ENCODE measurements at places on chromosomes 6 and 20.

- no peak for DNase-seq
Measured at GRCh38 chr6:36852481-36853147, 13.4 kb upstream of the CPNE5 start.

GRCh38 chr20:5033566-5033965 lies 32.3 kb upstream of the SLC23A2 start:
- DNase-seq = no peak

GRCh38 chr6:17957904-17958620 lies 29.4 kb downstream of the KIF13A start:
- no peak for DNase-seq

DNA sequence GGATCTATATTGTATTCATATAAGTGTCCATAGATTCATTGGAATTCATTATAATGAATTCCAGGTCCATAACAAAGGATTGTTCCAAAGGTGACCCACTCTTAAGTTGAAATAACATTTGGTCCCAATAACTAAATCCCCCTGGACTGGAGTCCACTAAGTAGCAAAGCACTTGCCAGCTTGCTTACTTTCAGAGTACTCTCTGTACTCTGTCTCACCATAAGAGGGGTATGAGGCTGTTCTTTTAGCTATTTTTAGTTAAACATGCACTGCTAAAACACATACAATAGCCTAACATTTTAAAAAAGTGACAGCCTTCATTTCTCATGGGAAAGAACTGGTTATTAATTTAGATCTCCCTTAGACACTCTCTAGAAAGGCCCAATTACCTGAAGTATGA lies 16.7 kb upstream of the ARHGAP18 start:
- no peak for DNase-seq

Data from activated CD8-positive, alpha-beta memory T cell treated with anti-CD3 and anti-CD28 coated beads for 4 hours (primary cell).